EL (cell line): ENCODE measurements at places on chromosomes 4 and X.

DNA sequence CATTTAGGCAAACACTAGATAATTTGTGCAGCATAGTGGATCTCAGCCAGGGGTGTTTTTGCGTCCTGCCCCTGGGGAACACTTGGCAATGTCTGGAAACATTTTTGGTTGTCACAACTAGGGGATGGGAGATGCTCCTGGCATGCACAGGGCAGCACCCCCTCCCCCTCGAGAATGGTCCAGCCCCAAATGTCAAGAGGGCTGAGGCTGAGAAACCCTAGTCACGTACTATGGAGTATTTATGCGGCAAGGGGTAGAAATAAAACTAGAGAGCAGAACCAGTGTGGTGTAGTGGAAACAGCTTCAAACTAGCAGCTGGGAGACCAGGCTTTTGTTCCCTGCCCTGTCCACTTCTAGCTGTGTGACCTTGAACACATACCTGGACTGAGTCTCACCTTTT lies 38.2 kb upstream of the CLCN4 start:
- DNase-seq: no peak

DNA sequence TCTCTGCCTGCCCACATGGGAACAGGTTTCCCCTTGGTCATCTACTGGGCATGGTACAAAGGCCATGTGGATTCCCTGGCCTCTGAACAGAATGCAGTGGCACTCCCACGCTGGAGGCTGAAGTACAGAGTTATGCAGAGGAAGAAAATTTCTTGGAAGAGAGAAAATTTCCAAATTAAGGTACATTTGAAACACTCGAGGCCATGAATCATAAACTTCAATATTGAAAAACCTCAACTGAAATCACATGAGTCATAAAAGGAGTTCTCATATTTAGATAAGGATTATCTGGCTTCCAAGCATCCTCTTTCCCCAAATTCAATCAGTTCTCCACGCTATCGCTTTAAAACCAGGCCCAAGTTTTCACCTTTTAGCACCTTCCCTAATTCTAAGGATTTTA lies 28.1 kb upstream of the TXK start:
- peak; percentile 40 for DNase-seq

DNA sequence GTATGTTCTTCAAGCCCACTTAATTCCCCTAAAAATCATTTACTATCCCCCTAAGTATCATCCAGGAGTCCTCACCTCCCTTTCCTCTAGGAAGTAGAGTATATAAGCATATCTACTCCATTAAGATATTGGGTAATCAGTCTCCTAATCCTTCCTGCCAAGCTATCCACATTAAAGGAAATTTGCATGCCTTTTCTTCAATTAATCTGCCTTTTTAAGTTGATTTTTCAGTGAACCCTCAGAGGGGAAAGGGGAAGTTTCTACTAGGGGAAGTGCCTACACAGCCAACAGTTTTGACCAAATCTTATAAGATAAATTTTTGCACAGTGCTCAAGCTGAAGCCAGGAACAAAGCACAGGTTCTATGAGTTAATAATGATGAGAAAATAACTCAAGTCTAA lies 222.8 kb downstream of the NLGN4X start:
- DNase-seq: no peak

- no peak for DNase-seq
Measured at GRCh38 chrX:148501386-148502066, 1.1 kb downstream of the AFF2 start.

GRCh38 chr4:38493066-38493465 lies 170.9 kb upstream of the KLF3 start:
- no peak for DNase-seq

- DNase-seq: no peak
Measured at GRCh38 chr4:51884606-51885005, 41.7 kb downstream of the DCUN1D4 start.

- DNase-seq: no peak
Measured at GRCh38 chrX:17077361-17077760, 130.9 kb downstream of the REPS2 start.

GRCh38 chr4:123278755-123279154 lies 117.8 kb upstream of the SPRY1 start:
- DNase-seq: peak; percentile 26

GRCh38 chrX:55777596-55777995 lies 60.0 kb downstream of the RRAGB start:
- DNase-seq: no peak

GRCh38 chr4:118769161-118769560 lies 66.8 kb downstream of the SEC24D start:
- no peak for DNase-seq

DNA sequence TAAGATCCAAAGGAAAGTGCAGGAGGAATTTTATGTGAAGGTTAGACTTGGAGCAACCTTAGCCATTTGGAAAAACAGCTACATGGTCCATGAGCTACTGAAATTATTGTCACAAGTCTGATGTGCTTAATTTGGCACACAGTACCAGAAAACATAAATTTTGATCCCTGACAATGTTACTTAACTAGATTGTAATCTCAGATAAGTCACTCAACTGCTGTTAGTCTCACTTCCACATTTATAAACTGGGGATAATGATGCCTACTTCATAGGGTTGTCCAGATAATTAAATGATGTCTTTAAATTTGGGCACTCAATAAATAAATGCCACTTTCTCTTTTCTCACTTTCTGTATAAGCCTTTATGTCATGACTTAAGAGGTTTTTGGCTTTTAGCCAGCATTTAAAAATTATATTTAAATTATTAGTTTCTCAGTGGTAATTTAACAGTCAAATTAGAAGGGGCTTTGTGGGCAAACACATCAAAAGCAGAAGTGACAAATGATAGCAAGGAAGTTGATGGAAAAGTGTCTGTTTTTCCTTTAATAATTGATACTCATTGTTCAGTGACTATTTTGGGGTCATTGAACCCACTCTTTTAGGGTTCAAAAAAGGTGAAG lies 58.3 kb downstream of the PAQR3 start:
- DNase-seq: no peak

DNA sequence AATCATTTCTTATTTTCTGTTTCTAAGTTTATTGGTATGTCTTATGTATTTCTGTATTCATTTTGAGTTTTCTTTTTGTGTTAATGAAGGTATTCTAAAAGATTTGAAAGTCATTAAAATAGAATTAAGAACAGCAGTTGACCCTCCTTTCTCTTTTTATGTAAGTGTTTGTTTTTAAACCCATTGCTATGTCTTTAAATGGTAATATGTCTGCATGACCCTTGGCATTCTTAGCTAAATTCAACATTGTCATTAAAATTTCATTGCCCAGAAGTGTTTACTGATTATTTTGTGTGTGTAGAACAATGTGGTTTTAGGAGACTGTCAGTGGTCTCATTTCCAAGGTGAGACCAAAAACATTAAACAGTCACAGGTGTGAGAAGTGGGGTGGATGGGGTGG lies 197.8 kb downstream of the PCDH7 start:
- DNase-seq: no peak

DNA sequence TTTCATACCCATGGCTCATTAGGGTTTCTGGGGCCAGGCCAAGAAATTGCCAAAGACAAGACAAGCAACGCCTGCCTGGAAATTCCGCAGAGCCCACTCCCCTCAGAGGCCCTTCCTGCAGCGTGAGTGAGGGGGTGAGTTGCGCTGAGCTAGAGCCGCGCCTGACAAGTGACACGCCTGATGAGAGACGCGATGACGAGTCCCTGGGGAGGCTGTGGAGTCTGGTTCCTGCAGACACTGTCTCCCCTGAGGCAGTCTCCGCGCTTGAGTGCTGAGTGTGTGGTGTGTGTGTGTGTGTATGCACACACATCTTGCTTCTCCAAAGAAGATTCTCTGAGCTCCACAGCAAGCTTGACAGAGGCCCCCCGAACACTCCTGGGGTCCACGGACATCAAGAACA lies 269.8 kb downstream of the BCOR start:
- no peak for DNase-seq

DNA sequence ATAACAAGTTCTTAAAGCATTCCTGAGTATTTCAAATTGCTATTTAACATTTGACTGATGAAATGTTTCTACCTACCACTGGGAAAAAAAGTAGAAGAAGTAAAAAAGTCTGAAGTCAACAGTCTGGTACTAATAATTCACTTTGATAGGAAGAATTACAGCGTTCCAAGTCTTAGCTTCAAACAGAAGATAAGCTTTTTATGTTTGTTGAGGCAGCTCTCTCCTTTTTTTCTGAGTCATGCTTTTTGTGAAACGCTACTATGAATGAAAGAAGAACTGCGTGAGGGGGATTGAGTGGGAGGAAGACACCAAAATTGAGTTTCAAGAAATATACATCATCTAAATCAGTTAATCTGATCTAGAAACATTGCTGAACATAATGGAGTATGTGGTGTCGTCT lies 13.0 kb upstream of the KDR start:
- no peak for DNase-seq

- DNase-seq: no peak
Measured at GRCh38 chr4:185552254-185552653, 16.9 kb upstream of the PDLIM3 start.

DNA sequence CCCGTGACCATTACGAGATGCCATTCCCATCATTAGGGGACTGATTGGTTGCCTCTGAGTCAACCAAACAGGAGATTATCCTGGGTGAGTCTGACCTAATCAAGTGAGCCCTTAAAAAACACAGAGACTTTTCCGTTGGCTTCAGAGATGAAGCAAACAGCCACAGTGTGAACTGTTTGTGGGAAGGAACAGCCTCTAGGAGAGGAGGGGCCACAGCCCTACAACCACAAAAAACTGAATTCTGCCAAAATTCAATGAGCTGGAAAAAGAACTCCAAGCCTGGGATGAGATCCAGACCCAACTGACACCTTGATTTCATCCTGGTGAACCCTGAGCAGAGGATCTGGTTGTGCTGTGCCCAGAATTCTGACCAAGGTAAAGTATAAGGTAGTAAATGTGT lies 31.3 kb upstream of the TBL1X start:
- no peak for DNase-seq

DNA sequence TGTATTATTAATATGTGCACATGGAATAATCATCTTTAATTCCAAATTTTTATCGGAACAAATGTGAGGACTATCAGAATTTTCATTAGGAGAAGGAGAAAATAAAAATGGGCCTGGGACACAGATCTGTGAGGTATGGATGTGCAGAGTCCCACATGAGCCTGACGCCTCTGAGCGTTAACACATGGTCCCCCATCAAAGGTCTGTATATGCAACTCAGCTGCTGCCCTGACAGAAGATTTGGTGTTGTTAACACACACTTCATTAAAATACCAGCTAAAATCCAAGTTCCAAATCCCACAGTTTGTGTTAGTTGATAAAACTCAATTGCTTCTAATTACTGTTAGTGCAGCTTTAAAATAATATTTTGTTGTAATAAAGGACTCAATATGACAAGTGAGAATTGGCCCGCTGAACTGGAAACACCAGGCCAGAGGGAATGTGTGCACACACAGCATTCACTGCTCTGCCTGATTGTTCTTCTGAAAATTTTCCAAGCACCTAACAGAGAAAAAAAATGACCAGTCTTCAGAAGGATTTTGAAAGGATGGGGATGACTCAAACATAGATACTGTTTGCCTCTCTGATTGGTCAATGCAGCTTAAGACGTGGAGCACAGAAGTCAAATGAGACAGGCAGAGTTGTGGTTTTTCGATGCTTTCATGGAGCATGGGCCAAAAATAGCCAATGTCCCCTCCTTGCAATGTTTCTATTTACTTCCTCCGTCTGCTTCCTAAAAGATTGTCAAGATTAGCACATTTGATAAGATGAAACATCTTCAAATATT lies 266.6 kb downstream of the NKX6-1 start:
- no peak for DNase-seq

GRCh38 chrX:154539077-154539476 lies 7.6 kb downstream of the G6PD start:
- no peak for DNase-seq

GRCh38 chrX:148314876-148315275 lies 185.5 kb upstream of the AFF2 start:
- DNase-seq: no peak

GRCh38 chrX:12447448-12448064 lies 309.3 kb downstream of the FRMPD4 start:
- DNase-seq: peak; percentile 86

GRCh38 chr4:70895405-70895804 lies 6.8 kb upstream of the MOB1B start:
- DNase-seq: no peak

DNA sequence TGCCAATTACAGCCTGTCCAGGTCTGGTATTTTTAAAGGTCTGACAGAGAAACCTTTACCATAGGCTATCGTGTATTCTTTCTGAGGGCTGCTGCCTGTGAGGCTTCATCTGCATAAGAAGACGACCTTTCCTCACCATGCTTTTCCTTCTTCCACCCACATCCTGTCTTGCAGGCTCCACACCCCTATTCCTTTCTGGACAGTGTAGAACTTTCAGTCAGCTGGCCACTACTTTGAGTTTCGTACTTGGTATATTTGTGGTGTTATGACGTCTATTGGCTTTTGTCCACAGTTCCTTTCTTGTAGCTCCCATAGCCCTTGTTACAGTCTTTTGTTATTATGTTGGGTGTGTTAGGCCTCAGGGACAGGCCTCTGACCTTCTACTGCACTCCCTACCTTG lies 311.4 kb downstream of the RAPGEF2 start:
- DNase-seq: no peak

GRCh38 chr4:138107023-138107422 lies 135.1 kb downstream of the SLC7A11 start:
- no peak for DNase-seq

- peak; percentile 26 for DNase-seq
Measured at GRCh38 chr4:168711197-168712140, 214.6 kb downstream of the PALLD start.

DNA sequence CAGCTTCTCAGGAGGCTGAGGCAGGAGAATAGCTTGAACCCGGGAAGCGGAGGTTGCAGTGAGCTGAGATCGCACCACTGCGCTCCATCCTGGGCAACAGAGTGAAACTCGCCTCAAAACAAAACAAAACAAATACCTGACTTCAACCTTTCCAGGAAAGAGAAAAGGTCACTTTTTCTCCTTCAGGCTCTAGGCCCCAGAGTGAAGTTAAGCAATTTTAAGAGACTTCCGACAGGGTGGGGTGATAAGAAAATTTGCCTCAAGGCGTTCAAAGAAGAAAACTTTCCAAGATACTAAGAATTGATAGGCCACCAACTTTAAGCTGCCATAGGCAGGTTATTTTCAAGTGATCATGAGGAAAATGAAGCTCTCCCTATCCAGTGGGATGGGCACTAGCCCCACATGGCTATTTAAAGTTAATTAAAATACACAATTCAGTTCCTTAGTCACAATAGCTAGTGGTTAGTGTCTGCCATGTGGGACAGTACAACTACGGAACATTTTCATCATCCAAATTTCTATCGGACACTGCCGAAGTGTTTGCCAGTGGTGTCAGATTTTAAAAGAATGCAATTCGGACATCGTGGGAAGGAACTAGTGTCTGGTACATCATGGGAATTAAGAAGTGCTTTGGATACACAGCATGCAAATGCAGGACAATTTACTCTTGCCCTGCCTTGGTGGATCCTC lies 33.0 kb downstream of the SMS start:
- no peak for DNase-seq

- DNase-seq: no peak
Measured at GRCh38 chr4:100962698-100963097, 384.6 kb downstream of the PPP3CA start.

- no peak for DNase-seq
Measured at GRCh38 chr4:12120968-12121367, 692.3 kb upstream of the HS3ST1 start.
